ENCODE measurements at places on chromosomes 1 and 21.

DNA sequence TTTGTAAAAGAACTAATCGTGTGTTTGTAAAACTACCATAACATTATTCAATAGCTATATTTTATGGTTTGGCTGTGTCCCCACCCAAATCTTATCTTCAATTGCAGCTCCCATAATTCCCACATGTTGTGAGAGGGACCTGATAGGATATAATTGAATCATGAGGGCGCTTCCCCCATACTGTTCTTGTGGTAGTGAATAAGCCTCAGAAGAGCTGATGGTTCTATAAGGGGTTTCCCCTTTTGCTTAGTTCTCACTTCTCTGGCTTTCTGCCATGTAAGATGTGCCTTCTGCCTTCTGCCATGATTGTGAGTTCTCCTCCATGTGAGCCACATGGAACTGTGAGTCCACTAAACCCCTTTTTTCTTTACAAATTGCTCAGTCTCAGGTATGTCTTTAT lies 1372.3 kb downstream of the AMY1C start:
- H3K4me3 ChIP-seq: no peak overlapping the region
- H3K27me3 ChIP-seq: no peaks in the 10 kb centered on the region
- H3K36me3 ChIP-seq: no peaks in the 10 kb centered on the region
- no peak for DNase-seq
- H3K4me1 ChIP-seq: no peaks in the 10 kb centered on the region

- DNase-seq: no peak
- H3K27ac ChIP-seq: no peak overlapping the region
- no peaks in the 10 kb centered on the region for H3K27me3 ChIP-seq
- H3K4me3 ChIP-seq: no peak overlapping the region
- no peaks in the 10 kb centered on the region for H3K36me3 ChIP-seq
- peaks cover 9% of the 10 kb centered on the region for H3K4me1 ChIP-seq
Observed at GRCh38 chr21:28636752-28637691, 355.7 kb downstream of the LTN1 start.

- H3K36me3 ChIP-seq: no peaks in the 10 kb centered on the region
- no peaks in the 10 kb centered on the region for H3K4me1 ChIP-seq
- DNase-seq: no peak
- no peak overlapping the region for H3K27ac ChIP-seq
- no peaks in the 10 kb centered on the region for H3K27me3 ChIP-seq
Observed at GRCh38 chr1:18965206-18966173, 9.0 kb upstream of the IFFO2 start.

DNA sequence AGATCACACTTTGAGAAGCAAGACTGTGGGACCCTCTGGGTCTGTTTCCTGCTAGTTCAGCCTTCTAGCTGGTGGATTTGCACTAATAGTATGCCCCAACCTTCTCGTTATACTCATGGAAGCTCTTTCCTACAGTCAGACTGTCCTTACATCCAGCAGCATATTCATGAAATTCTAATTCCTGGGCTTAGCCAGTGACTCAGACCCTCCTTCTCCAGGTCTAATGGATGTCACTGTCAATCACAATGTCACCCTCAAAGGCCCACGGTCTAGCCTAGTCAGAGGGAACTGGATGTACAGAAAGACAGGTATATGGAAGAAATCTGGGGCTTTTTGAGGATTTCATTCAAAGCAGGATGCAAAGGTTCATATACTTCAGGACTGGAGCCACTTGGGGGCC lies 72.4 kb downstream of the KCNJ15 start:
- H3K4me3 ChIP-seq: no peak overlapping the region
- H3K4me1 ChIP-seq: no peaks in the 10 kb centered on the region
- H3K27ac ChIP-seq: no peak overlapping the region
- H3K36me3 ChIP-seq: no peaks in the 10 kb centered on the region
- DNase-seq: no peak

GRCh38 chr1:177820213-177820612 lies 149.6 kb downstream of the SEC16B start:
- no peak for DNase-seq
- no peaks in the 10 kb centered on the region for H3K4me1 ChIP-seq
- H3K4me3 ChIP-seq: no peak overlapping the region
- no peaks in the 10 kb centered on the region for H3K36me3 ChIP-seq
- H3K27ac ChIP-seq: no peak overlapping the region
- H3K27me3 ChIP-seq: no peaks in the 10 kb centered on the region

DNA sequence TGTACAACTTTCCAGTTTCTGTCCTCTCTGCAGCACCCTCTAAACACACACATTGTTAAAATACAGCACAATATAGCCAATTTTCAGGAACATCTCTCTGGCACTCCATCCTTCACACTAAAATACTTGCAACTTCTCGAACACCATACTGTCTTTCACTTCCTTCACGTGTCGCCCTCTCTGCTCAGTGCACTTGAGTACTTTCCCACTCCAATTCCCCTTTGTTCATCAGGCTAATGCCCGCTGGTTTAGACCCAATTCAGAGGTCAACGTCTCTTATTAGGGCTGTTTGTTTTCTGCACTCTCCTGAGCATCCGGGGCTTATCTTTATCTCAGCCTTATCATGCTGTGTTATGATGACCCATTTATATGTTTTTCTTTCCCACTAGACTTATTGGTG lies 238.2 kb upstream of the SGIP1 start:
- H3K4me3 ChIP-seq: no peak overlapping the region
- no peaks in the 10 kb centered on the region for H3K36me3 ChIP-seq
- H3K4me1 ChIP-seq: peaks cover 19% of the 10 kb centered on the region
- no peaks in the 10 kb centered on the region for H3K27me3 ChIP-seq
- no peak overlapping the region for H3K27ac ChIP-seq

DNA sequence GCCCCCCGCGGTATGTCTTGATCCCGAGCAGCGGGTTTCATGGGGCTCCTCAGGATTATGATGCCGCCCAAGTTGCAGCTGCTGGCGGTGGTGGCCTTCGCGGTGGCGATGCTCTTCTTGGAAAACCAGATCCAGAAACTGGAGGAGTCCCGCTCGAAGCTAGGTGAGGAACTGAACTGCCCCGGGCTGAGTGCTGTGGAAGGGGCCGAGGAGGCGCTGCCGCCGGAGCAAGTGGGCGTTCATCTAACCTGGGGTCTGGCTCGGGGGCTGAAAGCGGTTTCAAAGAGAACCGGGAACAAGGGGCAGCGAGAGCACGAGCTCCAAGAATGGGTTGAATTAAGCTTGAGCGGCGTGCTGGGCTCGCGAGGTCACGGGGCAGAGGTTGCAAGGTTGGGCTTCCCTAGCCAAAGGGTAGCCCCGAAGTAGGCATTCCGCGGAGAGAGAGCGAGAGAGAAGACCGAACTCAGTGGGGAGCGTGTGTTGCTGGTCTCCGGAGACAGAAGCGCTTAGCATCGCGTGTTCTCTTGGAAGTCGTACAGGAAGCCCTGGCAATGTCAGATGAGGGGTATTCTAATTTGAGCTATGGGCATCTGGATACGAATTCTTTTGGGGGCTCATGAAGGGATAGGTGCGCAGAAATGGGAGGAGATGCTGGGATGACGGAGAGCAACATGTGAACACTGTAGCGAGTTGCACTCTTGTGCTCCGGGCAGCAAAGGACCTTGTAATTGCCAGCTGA lies 732 bp downstream of the HS2ST1 start:
- peak overlapping the region; percentile 93 for H3K27ac ChIP-seq
- DNase-seq: peak; percentile 32
- H3K4me1 ChIP-seq: peaks cover 34% of the 10 kb centered on the region
- no peaks in the 10 kb centered on the region for H3K36me3 ChIP-seq

- DNase-seq: no peak
- no peak overlapping the region for H3K4me3 ChIP-seq
- peak overlapping the region; percentile 56 for H3K27ac ChIP-seq
- peaks cover 48% of the 10 kb centered on the region for H3K4me1 ChIP-seq
- H3K36me3 ChIP-seq: peaks cover 28% of the 10 kb centered on the region
Observed at GRCh38 chr1:202952818-202953217, 5.3 kb downstream of the ADIPOR1 start.

DNA sequence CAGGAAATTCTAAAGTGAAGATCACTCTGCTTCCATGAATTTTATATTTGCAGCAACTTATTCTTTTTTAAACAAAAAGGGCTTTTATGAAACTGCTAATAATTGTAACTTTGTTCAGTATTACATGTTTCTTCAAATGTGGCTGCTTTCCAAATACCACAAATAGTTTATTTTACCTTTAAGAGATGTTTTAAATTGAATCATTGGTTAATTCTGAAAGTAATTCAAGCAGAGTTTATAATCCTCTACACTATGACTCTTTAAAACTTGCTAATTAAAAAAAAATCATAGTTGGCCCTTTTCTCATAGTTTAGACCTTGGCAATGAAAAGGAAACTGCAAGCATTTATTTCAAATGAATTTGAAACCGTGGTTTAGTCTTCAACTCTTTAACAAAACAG lies 59.6 kb downstream of the SDCCAG8 start:
- H3K27ac ChIP-seq: no peak overlapping the region
- H3K4me3 ChIP-seq: no peak overlapping the region
- H3K4me1 ChIP-seq: no peaks in the 10 kb centered on the region

GRCh38 chr1:111369177-111369576 lies 58.4 kb downstream of the OVGP1 start:
- H3K4me3 ChIP-seq: no peak overlapping the region
- no peak for DNase-seq
- H3K27me3 ChIP-seq: peaks cover 3% of the 10 kb centered on the region
- H3K27ac ChIP-seq: no peak overlapping the region
- H3K4me1 ChIP-seq: no peaks in the 10 kb centered on the region

- H3K27ac ChIP-seq: no peak overlapping the region
- no peaks in the 10 kb centered on the region for H3K27me3 ChIP-seq
- no peaks in the 10 kb centered on the region for H3K36me3 ChIP-seq
- no peak for DNase-seq
Observed at GRCh38 chr1:173285048-173285447, 77.9 kb upstream of the TNFSF4 start.

DNA sequence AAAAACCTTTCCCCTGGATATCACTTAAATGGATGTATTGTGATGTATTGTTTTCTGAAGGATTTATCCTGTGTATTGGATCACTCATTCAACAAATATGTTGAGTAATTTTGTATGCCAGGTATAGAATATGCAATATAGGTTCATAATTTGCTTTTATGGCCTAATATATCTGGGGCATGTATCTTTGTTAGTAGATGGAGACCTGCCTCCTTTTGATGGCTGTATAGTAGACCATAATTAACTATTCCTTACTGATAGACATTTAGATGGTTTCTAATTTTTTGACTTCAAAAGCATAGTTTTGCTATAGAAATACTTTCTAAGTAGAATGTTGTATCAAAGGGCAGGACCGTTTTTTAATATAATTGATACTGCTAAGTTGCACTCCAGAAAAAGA lies 8.6 kb downstream of the RBBP4 start:
- DNase-seq: no peak
- H3K27me3 ChIP-seq: no peaks in the 10 kb centered on the region
- H3K4me3 ChIP-seq: no peak overlapping the region
- H3K36me3 ChIP-seq: peaks cover 3% of the 10 kb centered on the region
- no peaks in the 10 kb centered on the region for H3K4me1 ChIP-seq

GRCh38 chr1:91555821-91556531 lies 55.3 kb downstream of the CDC7 start:
- no peaks in the 10 kb centered on the region for H3K27me3 ChIP-seq
- no peaks in the 10 kb centered on the region for H3K36me3 ChIP-seq
- DNase-seq: no peak

GRCh38 chr1:106517224-106517623 lies 539.2 kb upstream of the PRMT6 start:
- H3K4me1 ChIP-seq: no peaks in the 10 kb centered on the region
- H3K4me3 ChIP-seq: no peak overlapping the region
- no peak overlapping the region for H3K27ac ChIP-seq
- DNase-seq: no peak
- no peaks in the 10 kb centered on the region for H3K36me3 ChIP-seq

- H3K27ac ChIP-seq: no peak overlapping the region
- no peak overlapping the region for H3K4me3 ChIP-seq
- no peaks in the 10 kb centered on the region for H3K4me1 ChIP-seq
- H3K27me3 ChIP-seq: no peaks in the 10 kb centered on the region
- DNase-seq: no peak
Observed at GRCh38 chr1:219049501-219049900, 124.2 kb upstream of the LYPLAL1 start.

GRCh38 chr21:21003701-21004100 lies 5.5 kb downstream of the NCAM2 start:
- H3K4me1 ChIP-seq: no peaks in the 10 kb centered on the region
- H3K27ac ChIP-seq: no peak overlapping the region
- no peak for DNase-seq
- H3K27me3 ChIP-seq: peaks cover under 1% of the 10 kb centered on the region

DNA sequence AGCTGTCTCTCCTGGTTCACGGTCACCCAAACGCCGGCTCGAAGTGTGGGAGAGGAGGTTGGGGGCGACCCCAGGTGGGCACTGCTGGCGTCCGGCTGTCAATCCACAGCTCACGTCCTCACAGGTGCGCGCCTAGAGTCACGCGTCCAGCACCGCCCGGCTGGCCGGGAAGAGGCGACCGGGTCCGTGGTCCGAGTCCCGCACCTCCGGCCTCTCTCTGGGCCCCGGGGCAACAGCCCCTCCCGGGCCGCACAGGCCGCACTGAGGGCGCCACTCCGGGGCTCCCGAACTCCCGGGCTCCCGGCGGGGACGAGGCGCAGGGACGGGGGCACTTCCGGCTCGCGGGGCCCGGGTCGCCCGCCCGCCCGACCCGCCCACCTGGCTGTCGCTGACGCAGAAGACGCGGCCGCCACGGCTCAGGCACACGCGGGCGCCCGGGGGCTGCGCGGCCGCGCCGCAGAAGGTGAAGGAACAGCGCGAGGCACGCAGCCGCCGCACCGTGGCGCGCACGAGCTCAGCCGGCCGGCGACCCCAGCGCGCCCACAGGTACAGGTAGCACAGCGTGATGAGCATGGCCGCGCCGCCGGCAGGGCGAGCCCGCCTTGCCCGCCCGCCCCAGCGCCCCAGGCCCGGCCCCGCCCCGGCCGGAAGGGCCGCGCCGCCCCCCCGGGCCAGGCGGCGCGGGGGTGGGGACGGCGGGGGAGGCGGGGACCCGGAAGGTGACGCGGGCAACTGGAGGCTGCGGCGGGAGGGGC lies at the start of gene HLCS:
Gene HLCS (minus strand): TSS at position 604 of the 755 bp plus-strand sequence. CDS start 31 bp downstream, at position 573.
- H3K36me3 ChIP-seq: peaks cover 4% of the 10 kb centered on the region
- peaks cover 9% of the 10 kb centered on the region for H3K4me1 ChIP-seq
- no peaks in the 10 kb centered on the region for H3K27me3 ChIP-seq
- DNase-seq: peak; percentile 60
- peak within 1 kb of the TSS; percentile 79 for H3K27ac ChIP-seq

GRCh38 chr1:72650843-72651435 lies 368.6 kb upstream of the NEGR1 start:
- no peaks in the 10 kb centered on the region for H3K36me3 ChIP-seq
- no peak for DNase-seq
- no peaks in the 10 kb centered on the region for H3K4me1 ChIP-seq
- H3K27me3 ChIP-seq: no peaks in the 10 kb centered on the region
- no peak overlapping the region for H3K27ac ChIP-seq

GRCh38 chr1:5796028-5796427 lies 196.2 kb downstream of the NPHP4 start:
- H3K36me3 ChIP-seq: no peaks in the 10 kb centered on the region
- H3K4me3 ChIP-seq: no peak overlapping the region
- no peak for DNase-seq

All from gastrocnemius medialis (tissue), 4 donors.